ENCODE measurements at places on chromosomes 2 and 18.

- no peak for DNase-seq
Observed at GRCh38 chr2:203033395-203033794, 18.7 kb downstream of the NBEAL1 start.

GRCh38 chr2:128362889-128363228, 44.2 kb upstream of the HS6ST1 start:
- DNase-seq, result no peak

DNA sequence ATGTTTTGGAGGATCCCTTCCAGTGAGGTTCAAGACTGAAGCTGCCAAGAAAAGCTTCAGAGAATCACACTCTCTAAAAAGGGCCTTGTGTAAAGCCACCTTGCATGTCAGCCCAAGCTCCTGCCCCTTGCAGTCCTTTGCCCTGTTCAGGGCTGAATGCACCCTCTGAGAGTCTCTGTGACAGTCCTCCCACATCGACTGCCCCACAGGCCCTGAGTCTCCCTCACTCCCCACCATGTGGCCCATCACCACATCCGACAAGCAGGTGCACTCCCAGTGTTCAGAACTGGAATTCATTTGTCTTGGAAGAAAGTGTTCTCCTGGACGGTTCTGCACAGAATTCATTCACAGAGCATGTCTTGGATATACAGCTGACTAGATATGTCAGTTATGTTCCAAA, 31.0 kb downstream of the BCL11A start:
- DNase-seq, result no peak

GRCh38 chr2:30997979-30998378, 140.3 kb downstream of the GALNT14 start:
- DNase-seq, result no peak

GRCh38 chr2:234975611-234976010, 23.8 kb downstream of the SH3BP4 start:
- no peak for DNase-seq

DNA sequence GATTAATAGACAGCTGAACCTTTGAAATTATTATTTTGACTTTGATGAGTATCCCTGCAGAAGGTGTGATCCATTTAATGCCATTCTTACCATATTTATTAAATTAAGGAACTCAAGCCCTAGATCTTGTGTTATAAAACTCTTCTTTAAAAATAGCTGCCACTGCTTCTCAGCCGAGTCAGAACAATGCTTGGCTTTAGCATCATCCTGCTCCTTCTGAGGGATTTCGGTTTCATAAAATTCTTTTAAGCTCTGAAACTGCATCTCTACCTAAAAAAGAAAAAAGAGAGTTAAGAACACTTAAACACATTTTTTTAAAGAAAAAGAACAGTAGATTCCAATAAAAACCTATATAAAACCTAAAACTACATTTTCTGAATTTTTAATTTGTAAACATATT, 70.7 kb upstream of the TTN start:
- no peak for DNase-seq

DNA sequence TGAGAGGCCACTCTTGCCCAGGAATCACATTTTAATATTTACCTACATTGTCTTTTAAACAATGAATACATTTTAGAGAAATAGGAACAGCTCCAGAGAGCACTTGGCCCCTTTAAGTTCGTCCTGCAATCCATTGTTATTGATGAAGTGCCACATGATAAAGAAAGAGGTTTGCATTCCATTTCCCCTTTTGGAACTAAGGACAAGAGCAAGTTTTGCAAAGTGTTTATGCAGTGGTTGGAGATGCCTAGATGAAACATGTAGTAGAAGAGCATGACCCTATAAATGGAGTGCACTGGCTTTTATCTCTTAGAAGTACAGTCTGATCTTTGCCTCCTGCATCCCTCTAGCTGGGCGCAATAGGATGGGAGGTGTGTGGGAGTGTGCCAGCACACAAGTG, 118.7 kb upstream of the CNTNAP5 start:
- no peak for DNase-seq

DNA sequence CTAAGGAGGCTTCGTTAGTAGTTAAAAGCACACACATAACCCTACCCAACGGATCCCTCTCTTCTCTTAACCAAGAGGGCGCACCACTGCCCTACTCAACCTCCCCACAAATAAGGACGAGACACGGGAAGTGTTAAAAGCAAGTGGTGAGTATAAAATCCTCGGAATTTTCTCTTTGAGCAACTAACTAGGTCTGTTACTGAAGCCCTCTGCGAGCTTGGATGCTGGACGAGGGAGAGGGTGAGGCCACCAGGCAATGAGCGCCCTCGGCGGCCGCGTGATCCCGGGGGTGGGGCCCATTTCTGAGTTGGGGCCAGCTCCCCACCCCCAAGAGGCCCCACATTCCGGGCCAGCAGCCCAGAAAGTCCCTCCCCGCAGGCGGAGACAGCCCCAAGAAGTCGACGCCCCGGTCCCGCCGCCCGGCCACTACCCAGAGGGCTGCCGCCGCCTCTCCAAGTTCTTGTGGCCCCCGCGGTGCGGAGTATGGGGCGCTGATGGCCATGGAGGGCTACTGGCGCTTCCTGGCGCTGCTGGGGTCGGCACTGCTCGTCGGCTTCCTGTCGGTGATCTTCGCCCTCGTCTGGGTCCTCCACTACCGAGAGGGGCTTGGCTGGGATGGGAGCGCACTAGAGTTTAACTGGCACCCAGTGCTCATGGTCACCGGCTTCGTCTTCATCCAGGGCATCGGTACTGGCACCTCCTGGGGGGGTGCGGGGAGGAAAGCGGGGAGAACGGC, at the start of gene CYBRD1:
Gene CYBRD1 (plus strand): TSS at position 423 of the 736 bp plus-strand sequence. CDS start 72 bp downstream, at position 495.
- DNase-seq, result peak; percentile 15

- DNase-seq, result no peak
Observed at GRCh38 chr2:85868822-85869221, 20.0 kb downstream of the ST3GAL5 start.

DNA sequence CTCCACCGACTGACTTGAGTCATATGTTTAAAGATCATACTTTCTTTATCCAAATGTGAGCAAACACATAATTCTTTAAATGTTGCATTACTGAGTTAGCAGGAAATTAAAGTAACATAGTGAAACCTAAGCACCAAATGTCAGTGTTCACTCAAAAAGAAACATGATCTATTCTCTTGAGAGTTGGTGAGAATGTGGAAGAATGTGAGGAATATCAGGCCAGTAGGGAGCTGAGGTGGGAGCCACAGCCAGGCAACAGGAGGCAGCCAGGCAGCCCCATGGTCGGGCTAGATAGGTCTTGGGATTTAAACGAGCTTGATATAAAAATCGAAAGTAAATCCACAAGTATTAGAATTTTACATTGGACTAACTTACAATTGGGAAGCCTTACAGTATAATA, 198.1 kb upstream of the SH3BP4 start:
- DNase-seq, result no peak
